ENCODE measurements at places on chromosomes 3 and 15.

- no peak for DNase-seq
Measured at GRCh38 chr3:39542588-39542988, 75.1 kb downstream of the MOBP start.

- no peak for DNase-seq
Measured at GRCh38 chr15:82966671-82967071, 14.2 kb upstream of the HOMER2 start.

- DNase-seq: no peak
Measured at GRCh38 chr3:13110678-13111116, 37.5 kb upstream of the IQSEC1 start.

GRCh38 chr3:120596116-120596852, at the start of gene NDUFB4:
NDUFB4 (plus strand) TSS chr3:120596336; CDS start chr3:120596360, 24 bp downstream.
- DNase-seq: peak; percentile 98

GRCh38 chr15:46646490-46646889, 1011.7 kb downstream of the SQOR start:
- DNase-seq: no peak

DNA sequence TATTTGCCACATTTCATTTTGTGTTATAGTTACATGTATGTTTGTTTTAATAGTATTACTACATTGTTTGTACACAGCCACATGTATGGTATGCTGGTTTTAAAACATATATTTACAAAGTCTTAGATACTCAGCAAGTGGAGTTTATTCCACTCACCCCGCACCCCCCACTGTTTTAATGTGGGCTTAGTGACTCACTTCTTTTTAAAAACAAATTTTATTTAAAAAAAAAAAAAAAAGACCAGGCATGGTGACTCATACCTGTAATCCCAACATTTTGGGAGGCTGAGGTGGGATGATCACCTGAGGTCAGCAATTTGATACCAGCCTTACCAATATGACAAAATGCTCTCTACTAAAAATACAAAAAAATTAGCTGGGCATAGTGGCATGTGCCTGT, 26.9 kb upstream of the TJP1 start:
- DNase-seq: no peak

Measured in BE2C (cell line).